Naive thymus-derived CD8-positive, alpha-beta T cell (primary cell): ENCODE measurements at places on chromosomes 3 and 15.
A peak's percentile ranks its signal among the peaks of the same experiment; 100 is the strongest.

GRCh38 chr3:49165771-49166751, at the start of gene CCDC71:
Gene CCDC71 (minus strand): TSS chr3:49166331. CDS start chr3:49164208, 2,123 bp downstream.
- DNase-seq, result peak; percentile 86

DNA sequence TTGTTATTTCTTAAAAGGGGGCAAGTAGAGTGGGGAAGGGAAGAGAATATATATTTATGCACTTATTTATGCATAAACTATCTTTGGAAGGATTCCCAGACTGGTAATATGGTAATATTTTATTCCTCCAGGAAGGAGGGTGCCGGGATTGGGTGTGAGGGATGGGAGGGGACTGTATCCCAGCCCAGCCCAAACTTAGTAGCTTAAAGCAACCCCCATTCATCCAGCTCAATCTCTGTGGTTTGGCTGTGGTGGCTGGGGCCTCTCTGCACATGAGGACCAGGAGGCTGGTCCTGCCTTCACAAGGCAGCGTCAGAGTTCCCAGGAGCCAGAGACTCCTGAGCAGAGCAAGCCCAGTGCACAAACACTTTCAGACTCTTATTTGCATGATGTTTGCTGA, 48.4 kb downstream of the CCNL1 start:
- no peak for DNase-seq

GRCh38 chr3:193248848-193249468, 7.9 kb downstream of the PLAAT1 start:
- DNase-seq, result no peak

DNA sequence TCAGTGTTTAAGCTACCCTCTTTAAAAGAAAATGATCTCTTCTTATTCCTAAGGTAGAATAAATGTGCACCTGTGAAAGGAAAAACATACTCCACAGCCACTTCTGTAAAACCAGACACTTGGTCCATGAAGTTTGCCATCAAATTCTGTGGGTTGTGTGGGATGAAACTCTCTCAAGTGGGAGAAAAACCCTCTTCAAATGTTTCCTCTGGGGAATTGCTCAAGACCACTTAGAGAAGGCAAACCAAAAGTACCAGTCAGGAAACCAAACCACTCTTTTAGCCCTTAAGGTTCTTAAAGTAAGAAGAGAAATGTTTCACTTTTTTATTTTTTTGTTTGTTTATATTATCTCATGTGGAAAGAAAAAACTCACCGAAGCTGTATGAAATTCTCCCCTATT, 1.2 kb downstream of the COL8A1 start:
- no peak for DNase-seq
